Prostate gland (tissue), 2 donors: ENCODE measurements at places on chromosomes 1 and 21. TPM values are rescaled to one million over a fixed set of nuclear protein-coding genes. Genes with fewer than 3 reads are reported as not detected.

DNA sequence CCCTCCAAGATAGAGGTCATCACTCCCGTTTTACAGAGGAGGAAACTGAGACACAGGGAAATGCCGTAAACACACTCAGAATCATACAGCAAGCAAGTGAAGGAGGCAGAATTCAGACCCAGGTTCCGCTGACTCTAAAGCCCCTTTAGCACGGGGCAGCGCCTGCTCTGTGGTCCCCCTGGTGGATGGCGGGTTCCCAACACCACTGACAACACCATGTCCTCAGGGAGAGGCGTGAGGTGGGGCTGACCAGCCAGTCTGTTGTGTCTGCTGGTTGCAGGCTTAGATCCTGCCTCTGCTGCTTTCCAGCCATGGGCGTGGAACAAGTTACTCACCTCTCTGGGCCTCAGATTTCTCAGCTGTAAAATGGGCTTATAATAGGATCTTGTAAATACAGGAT lies 617.3 kb downstream of the MATN1 start:
- no peak overlapping the region for H3K4me3 ChIP-seq
- H3K27me3 ChIP-seq, result peaks cover 5% of the 10 kb centered on the region
- DNase-seq, result peak; percentile 6
- no peak overlapping the region for H3K27ac ChIP-seq

DNA sequence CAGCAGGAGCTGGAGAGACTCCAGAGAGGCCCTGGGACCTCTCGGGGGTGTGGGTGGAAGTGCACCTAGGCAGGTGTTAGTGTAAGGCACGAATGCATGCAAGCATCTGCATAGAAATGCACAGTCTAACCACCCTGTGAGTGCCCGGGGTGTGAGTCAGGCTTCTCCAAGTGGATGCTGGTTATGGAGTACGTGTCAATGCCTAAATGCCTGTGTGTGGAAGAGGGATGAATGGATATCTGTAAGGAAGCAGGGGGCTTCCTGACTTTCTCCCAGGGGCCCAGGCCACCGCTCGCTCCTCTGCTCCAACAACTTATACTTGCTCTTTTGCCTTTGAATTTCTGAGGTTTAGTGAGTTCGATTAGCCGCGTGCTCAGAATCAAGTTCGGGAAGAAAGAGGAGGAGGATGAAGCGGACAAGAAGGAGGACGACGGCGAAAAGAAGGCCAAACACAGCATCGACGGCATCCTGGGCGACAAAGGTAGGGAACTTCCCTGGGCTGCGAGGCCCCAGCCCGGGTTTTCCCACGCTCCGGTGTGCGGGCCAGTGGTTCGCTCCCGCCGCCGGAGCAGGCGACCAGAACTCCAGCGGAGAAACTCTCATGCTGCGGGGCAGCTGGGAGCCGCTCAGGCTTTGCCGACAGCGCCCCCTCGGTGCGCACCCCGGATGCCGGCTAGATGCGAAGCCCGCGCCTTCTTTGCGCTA lies 5.4 kb downstream of the PAX7 start:
- no peak overlapping the region for H3K4me3 ChIP-seq
- H3K4me1 ChIP-seq, result peaks cover under 1% of the 10 kb centered on the region
- no peak overlapping the region for H3K27ac ChIP-seq
- H3K27me3 ChIP-seq, result peaks cover 87% of the 10 kb centered on the region
- DNase-seq, result no peak

- DNase-seq, result no peak
- no peaks in the 10 kb centered on the region for H3K4me1 ChIP-seq
- no peaks in the 10 kb centered on the region for H3K27me3 ChIP-seq
- H3K36me3 ChIP-seq, result no peaks in the 10 kb centered on the region
Measured at GRCh38 chr1:81499487-81499886, 301.2 kb upstream of the ADGRL2 start.

DNA sequence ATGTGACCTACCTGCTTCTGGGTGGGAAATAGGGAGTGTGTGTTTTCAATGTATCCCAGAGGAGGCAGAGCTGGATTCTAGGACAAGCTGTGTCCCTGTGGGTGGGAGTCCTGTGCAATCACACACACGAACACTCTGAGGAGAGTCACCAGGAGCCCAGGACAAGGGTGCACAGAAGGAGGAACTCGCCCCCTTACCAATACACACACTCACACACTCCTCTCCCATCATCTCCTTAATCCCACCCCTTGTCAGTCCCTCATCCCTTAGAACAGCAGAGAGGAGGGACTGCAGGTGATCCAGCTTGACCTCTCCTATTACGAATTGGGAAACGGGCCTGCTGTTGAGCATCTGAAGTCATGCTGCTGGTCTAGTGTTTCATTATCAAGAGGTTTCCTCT lies 8.5 kb upstream of the MYBPHL start:
- no peaks in the 10 kb centered on the region for H3K4me1 ChIP-seq
- no peak overlapping the region for H3K27ac ChIP-seq
- no peak for DNase-seq
- H3K4me3 ChIP-seq, result no peak overlapping the region

GRCh38 chr1:12316331-12316730 lies 86.5 kb downstream of the VPS13D start:
- no peaks in the 10 kb centered on the region for H3K36me3 ChIP-seq
- DNase-seq, result no peak
- H3K4me1 ChIP-seq, result no peaks in the 10 kb centered on the region
- no peaks in the 10 kb centered on the region for H3K27me3 ChIP-seq
- no peak overlapping the region for H3K27ac ChIP-seq

GRCh38 chr21:45598666-45599065 lies 44.9 kb upstream of the PCBP3 start:
- H3K27ac ChIP-seq, result no peak overlapping the region
- H3K4me1 ChIP-seq, result no peaks in the 10 kb centered on the region
- DNase-seq, result no peak
- H3K4me3 ChIP-seq, result no peak overlapping the region
- no peaks in the 10 kb centered on the region for H3K36me3 ChIP-seq

Gene STXBP3
- 55.4 TPM for total RNA-seq
